ENCODE measurements at places on chromosomes 12 and 14.

GRCh38 chr12:126830778-126831680 lies 1435.9 kb upstream of the TMEM132C start:
- no peak for DNase-seq

DNA sequence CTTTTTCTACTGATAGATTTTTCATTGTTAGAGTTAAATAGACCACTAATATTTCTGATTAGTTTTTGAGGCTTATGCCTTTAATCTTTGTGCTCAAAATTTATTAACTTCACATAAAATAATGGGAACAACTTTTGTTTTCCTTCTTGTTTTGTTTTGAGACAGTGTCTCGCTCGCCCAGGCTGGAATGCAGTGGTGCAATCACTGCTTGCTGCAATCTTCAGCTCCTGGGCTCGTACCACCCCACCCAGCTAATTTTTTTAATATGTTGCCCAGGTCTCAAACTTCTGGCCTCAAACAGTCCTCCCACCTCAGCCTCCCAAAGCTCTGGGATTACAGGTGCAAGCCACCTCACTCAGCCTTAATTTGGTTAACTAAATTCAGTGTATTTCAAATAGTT lies 16.8 kb downstream of the SCFD1 start:
- no peak for DNase-seq

- no peak for DNase-seq
These were observed 46.9 kb upstream of the SLC16A7 start for GRCh38 chr12:59548930-59549329.

GRCh38 chr14:81571437-81571836 lies 37.8 kb upstream of the SEL1L start:
- DNase-seq = no peak

DNA sequence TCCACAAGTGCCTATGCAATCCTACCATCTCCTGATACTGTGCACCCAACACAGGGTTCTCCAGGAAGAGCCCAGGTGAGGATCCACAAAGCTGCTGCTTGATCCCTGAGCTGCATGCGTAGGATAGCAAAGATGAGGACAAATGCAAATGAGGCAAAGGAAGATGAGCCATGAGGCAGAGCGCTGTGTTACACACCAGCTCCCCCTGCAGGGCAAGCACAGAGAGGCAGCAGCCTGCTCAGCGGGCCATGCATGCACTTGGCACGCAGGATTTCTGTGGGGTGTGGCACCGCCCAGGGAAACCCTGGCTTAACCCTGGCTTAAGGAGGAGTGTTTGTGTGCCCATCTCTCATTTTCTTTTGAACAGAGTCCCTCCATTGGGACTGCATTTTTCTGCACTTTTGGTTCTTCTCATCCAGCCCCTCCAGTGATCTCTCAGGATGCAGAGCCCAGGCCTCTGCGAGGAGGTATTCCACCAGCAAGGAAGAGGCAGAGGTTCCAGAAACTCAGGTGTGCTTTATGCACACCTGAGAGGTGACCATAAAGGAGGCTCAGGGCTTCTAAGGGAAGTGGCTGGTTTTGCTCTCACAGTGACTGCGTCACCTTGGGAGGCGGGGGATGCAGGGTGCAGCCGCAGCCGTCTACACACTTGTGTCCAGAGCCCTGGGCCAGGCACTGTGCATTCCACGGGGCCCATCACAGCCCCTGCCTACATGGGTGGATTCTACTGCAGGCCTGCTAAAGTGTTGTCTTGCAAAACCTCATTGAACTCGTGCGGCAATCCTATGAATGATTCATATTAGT lies 973.3 kb upstream of the TMEM132C start:
- DNase-seq = peak; percentile 81

DNA sequence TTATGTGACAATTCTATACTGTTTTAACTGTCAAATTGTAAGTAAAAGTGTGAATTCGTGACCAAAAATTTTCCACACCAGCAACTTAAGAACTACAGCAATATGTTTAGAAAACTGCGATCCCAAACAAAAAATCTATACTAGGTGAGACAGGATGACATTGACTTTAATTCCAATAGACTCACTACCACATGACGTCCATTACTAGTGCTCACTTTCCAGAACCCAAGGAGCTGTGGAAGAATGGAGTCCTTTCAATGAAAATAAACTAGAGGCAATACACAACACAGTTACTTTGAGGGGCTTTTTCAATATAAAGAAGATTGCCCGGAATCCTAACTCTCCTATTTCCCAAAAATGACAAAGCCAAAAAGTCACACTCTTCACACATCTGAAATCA lies 1.4 kb downstream of the EPS8 start:
- DNase-seq = no peak

GRCh38 chr14:75976826-75977581 lies 4.8 kb downstream of the TGFB3 start:
- DNase-seq = no peak

GRCh38 chr12:33832900-33833299 lies 189.4 kb upstream of the ALG10 start:
- DNase-seq = no peak

DNA sequence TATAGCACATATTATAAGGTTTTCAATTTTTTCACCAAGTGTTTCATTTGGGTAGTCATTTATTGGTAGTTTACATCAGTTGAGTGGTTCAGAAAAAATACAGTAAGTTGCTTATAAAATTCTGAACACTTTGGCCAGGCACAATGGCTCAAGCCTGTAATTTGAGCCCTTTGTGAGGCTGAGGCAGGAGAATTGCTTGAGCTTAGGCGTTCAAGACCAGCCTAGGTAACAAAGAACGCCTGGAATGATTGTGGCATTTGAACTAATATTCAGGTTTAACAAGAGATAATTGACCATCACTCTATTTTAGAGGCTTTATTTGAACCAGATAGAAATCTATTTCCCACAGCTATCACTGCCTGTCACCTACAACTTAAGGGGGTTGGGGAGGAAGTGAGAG lies 22.7 kb downstream of the HIF1A start:
- DNase-seq = no peak

DNA sequence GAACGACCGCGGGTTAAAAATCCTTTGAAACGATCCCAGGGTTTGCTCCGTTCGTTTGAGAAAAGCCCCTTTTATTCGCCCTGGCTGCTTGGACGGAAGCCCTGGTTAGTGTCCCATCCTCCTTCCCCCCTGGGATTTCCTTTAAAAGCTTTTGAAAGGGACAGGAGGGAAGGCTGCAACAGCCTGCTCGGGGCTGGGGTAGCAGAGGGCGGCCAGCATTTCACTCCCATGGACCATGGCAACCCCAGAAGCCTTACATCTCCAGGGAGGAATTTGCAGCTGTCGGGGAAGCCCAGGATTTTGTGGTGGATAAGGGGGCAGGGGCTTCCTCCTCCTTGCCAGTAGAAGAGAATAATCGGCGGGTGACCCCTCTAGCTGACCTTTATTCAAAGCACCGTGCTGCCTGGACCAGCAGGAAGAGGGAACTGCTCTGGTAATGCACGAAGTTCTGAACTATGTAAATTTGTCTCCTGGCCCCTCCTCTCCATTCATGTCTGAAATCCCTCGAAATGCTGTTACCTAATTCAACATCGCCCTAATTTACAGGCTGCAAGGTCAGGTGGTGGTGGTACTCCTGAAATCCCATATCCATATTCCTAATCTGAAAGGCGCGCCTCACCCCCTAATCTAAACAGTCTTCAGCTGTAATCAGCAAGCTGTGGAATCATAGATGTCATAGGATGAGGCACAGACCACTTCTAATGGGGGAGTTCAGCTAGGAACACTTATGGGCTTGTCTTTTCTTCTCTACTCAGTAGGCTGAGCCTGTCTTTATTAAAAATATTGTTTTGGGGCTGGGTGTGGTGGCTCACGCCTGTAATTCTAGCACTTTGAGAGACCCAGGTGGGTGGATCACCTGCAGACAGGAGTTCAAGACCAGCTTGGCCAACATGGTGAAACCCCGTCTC lies 1.0 kb upstream of the CLIP1 start:
- peak; percentile 56 for DNase-seq

GRCh38 chr12:84694116-84694515 lies 218.5 kb downstream of the SLC6A15 start:
- no peak for DNase-seq

GRCh38 chr12:77746096-77746495 lies 84.6 kb upstream of the NAV3 start:
- DNase-seq = no peak

GRCh38 chr14:52067873-52068614 lies 815 bp downstream of the NID2 start:
- peak; percentile 63 for DNase-seq

DNA sequence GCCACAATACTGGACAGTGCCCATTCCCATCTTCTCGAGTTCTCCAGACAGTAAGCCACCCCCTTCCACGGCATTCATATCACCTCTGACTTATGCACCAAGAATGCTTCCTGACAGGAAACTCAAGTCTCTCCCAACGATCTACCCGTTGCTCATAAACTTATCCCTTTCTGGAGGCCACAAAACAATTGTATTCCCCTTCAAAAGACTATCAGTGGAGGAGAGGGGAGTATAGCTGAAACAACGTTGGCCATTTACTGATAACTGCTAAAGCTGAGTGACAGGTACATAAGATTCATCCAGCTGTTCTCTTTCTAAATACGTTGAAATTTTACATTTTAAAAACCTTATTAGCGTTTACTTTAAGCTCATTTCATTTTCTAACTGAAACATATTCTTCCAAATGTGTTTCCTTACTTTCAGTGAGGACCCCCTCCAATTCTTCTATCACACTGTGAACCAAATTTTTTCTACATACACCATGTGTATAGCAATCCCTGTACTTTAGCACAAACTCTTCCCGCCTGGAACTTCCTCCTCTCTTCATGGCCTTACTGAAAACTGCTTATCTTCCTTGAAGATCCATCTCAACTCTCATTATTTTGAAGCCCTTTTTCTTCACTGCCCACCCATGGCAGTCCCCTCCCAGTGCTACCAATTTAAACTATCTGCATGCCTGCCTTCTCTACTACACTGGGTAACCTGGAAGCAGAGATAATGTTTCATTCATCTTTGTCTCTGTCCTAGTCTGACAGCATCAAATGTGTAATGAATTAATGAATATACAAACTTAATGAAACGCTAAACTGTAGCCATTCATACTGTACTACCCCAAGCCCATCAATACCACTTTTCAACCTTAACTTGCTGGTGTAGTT lies 28.8 kb downstream of the ATXN2 start:
- peak; percentile 96 for DNase-seq

DNA sequence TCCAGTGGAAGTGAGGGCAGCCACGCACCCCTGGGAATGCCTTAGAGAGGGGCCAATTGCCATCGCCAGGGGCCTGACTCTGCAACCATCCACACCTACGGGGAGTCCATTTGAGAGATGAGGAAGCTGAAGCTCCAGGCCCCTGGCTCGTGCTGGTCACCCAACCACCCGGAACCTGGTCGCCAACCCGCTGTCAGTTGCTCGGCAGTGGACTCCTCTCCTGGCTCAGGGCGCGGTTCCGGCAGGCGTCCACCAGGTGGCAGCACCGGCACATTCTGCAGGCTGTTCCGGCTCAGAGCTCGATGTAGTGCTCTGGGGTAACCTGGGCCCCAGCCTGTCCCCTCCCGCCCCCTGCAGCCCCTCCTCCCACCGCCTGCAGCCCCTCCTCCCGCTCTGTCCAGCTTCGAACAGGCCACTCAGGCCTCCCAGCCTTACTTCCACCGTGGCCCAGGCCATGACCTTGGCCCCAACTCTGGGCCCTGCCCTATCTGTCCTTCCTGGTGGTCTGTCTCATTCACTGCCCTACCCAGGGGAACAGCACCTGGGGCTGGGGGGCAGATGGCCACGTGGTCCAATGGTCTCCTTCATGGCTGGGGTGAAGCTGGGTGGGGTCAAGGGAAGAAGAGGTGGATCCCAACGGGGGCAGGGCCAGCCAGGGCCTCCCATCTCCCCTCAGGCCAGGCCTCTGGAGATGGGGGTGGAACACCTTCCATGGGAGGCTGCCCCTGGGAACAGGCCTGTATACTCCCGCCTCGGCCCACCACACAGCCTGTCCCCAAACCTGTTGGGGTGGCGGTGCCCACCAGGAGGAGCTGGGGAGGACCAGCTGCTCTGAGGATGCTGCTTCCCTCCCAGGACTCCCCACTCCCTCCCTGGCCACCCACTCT lies 15.7 kb downstream of the SIVA1 start:
- DNase-seq = peak; percentile 82

GRCh38 chr14:73047808-73048207 lies 10.5 kb upstream of the RBM25 start:
- no peak for DNase-seq

- DNase-seq = no peak
These were observed 215.5 kb downstream of the PIK3C2G start for GRCh38 chr12:18476861-18477260.

DNA sequence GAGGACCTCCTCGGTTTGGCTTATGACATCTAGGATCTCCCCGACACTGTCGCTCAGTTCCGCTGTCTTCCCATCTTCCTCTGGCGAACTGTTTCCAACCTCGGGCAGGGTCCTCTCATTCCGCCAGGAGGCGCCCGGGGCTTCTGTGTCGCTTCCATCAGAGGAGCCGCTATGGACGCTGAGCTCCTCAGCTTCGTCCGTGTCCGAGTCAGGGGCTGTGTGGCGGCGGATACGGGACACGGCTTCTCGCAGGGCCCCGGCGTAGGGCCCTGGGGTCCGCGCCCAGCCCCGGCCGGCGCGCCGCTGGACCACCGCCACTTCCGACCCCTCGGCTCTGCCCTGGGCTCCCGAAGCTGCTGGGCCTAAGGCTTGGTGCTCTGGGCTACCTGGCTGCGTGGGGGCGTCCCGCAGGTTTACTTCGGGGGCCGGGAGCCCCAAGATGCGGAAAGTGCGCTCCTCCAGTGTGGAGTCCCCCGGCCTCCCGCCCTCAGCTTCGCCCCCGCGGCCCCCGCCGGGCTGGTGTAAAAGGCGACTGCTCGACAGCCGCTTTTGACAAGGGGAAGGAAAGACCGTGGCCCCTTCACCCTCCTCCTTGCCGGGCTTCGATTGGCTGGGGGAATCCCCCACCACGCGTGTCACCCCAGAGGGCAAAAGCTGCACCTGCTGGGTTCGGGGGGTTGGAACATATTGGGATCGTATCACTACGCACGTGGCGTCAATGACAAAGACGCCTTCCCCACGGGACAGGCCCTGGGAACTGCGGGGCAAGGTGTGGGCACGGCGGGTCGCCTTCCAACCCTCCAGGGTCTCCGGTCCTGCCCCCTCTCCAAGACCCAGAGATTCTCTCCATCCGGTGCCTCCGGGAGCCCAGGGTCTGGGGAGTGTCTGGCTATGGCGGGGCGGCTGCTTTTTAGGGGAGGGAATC lies 2.1 kb downstream of the DDN start:
- DNase-seq = peak; percentile 87

GRCh38 chr12:1403417-1403816 lies 191.0 kb downstream of the FBXL14 start:
- DNase-seq = no peak

DNA sequence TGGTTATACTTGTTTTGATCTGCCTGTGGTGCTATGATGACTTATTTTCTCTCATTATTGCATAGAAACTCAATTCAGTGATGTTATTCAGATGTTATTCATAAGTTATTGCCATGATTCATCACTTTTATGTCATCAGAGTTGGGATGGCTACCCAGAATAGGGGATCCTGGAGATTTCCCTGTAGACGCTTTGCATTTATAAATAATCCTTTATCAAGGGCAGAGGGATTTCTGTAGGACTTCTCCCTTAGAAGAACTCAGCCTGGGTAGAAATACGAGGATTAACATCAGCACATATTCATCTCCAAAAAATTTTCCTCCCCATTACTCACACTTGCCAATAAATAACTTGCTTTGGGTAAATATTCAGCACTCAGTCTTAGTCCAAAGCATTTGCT lies 4.9 kb downstream of the GPRC5A start:
- DNase-seq = peak; percentile 88
